CD4-positive, alpha-beta memory T cell (primary cell): ENCODE measurements at places on chromosomes 7 and 10.

- no peak for DNase-seq
These were observed 19.3 kb upstream of the ADAMTS14 start for GRCh38 chr10:70652761-70653657.

GRCh38 chr7:111532625-111533024 lies 29.7 kb downstream of the IMMP2L start:
- no peak for DNase-seq

- DNase-seq: no peak
These were observed 422.8 kb upstream of the ZMIZ1 start for GRCh38 chr10:78645975-78646374.

DNA sequence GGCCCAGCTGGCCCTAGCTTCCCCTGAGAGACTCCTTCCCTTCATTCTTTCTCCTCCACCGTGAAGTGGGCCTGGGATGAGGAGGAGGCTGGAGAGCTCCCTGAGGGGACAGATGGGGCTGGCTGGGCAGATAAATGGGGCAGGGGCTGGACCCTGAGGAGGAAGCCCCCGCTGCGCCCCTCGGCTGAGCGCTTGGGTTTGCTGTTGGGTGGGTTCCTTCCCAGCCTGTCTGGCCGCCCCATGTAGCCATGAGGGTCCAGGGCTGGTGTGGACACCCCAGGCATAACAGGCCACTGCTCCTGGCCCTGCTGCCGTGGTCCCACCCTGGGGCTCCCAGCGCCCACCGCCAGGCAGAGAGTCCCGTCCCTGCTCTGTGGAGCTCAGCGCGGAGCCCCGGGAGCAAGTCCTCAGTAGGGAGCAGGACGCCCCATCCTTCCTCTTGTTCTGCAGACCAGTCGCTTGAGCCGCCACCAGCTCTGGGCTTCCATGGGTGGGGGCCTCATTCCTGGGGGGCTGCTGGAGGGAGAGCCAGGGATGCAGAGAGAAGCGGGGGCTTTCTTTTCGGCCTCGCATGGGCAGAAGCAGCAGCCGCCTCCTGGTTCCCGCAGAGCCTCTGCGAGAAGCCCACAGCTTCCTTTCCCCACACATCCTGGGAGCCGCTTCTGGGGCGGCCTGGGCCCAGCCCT lies 266.4 kb upstream of the TCERG1L start:
- no peak for DNase-seq

GRCh38 chr10:96591946-96592345 lies 5.1 kb upstream of the TM9SF3 start:
- DNase-seq: no peak

DNA sequence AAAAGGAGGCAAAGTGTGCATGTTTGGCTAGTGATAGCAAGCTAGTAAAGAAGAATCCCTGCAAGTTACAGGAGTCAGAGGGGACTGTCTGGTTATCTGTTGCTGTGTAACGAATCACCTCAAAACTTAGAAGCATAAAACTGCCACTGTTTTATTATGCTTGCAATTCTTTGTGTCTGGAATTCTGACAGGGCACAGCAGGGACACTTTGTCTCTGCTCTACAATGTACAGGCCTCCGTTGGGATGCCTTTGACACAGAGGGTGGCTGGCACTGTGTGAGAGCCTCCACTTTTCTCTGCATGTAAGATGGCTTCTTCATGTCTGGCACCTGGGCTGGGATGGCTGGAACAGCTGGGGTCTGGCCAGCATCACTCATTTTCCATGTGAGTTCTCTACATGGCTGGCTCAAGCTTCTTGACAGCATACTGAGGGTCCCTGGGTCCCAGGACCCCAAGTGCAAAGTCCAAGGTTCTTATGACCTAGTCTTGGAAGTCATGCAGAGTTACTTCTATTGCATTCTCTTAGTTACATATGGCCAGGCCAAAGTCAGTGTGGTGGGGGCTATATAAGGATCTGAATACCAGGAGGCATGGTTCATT lies 276.9 kb downstream of the RPS24 start:
- DNase-seq: no peak
